T-cell (primary cell): ENCODE measurements at places on chromosomes 16 and 17.

GRCh38 chr17:42608305-42609181 is 631 bp downstream of the RETREG3 start:
- no peak for DNase-seq

GRCh38 chr17:80116921-80117380 is 15.6 kb downstream of the GAA start:
- DNase-seq: no peak

DNA sequence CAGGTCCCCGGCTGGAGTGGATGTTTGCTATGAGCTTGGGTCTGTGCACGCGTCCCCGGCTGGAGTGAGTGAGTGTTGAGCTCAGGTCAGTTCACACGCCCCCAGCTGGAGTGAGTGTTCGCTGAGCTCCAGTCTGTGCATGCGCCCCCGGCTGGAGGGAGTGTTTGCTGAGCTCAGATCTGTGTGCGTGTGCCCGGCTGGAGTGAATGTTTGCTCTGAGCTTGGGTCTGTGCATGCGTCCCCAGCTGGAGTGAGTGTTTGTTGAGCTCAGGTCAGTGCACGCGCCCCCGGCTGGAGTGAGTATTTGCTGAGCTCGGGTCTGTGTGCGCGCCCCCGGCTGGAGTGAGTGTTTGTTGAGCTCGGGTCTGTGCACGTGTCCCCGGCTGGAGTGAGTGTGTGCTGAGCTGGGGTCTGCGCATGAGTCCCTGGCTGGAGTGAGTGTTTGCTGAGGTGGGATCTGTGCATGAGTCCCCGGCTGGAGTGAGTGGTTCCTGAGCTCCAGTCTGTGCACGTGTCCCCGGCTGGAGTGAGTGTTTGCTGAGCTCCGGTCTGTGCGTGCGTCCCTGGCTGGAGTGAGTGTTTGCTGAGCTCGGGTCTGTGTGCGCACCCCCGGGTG is 284.2 kb downstream of the SNX29 start:
- no peak for DNase-seq

DNA sequence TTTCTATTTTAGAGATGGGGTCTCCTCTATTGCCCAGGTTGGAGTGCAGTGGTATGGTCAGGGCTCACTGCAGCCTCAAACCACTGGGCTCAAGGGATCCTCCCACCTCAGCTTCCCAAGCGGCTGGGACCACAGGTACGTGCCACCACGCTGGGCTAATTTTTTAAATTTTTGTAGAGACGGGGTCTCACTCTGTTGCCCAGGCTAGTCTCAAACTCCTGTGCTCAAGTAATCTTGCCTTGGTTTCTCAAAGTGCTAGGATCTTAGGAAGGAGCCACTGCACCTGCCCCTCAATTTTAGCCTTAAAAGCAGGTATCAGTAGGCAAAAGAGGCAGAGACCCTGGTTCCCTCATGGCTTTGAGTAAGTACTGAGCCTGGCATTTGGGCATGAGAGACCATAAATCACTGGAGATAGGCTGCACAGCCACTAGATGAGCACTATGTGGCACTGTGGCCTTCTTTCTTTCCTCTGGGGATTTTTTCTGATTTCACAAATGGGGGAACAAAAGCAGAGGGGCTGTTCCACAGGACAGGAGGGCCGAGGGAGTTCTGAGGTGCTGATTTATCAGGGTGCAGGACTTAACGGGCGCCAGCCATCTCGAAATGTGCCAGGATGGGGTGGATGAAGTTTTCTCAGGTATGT is 82.2 kb downstream of the PLXDC1 start:
- no peak for DNase-seq

GRCh38 chr17:32904891-32905290 is 23.1 kb upstream of the TMEM98 start:
- DNase-seq: no peak
